ENCODE measurements at places on chromosomes 3 and 15. TPM values are rescaled to one million over a fixed set of nuclear protein-coding genes. Genes with fewer than 3 reads are reported as not detected.

ARL6 gene
- total RNA-seq: 6.0 TPM

ACKR2 gene
- total RNA-seq: 12.5 TPM

ARNT2 gene
- total RNA-seq: under 0.01 TPM

KLF15 gene
- 10.7 TPM for total RNA-seq

ZNF860 gene
- total RNA-seq: 1.5 TPM

ANKDD1A gene
- 11.9 TPM for total RNA-seq

EPHB3 gene
- 0.09 TPM for total RNA-seq

FES gene
- total RNA-seq: 41.3 TPM

EHD4 gene
- 33.7 TPM for total RNA-seq

SLC30A4 gene
- total RNA-seq: 8.5 TPM

UBAP1L gene
- 3.1 TPM for total RNA-seq

ACP3 gene
- not detected for total RNA-seq
